Non-pigmented ciliary epithelial cell (primary cell): ENCODE measurements at places on chromosomes 1 and 21.

DNA sequence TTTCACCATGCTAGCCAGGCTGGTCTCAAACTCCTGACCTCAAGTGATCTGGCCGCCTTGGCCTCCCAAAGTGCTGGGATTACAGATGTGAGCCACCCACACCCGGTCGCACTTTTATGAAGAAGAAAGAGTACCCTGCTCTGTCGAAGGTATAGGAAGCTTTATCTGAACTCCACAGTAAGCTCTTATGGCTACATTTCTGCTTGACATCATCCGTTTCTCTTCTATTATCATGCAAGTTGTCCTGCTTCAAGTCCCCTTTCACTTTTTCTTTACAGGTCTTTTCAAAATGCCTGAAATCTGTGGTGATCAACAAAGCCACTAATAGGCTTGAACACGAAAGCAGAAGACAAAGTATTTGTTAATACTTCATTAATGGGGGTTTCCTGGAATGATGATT, 4.0 kb downstream of the RPE65 start:
- DNase-seq = no peak

- DNase-seq = no peak
These were observed 110.5 kb downstream of the CASZ1 start for GRCh38 chr1:10685808-10686403.

GRCh38 chr1:38614861-38615260, 244.7 kb downstream of the RRAGC start:
- DNase-seq = no peak

- peak; percentile 30 for DNase-seq
These were observed at the start of gene IL19 for GRCh38 chr1:206770531-206771337. Gene IL19, plus strand, starts transcription at chr1:206770773. Its CDS starts 65,890 bp downstream, at chr1:206836663.

DNA sequence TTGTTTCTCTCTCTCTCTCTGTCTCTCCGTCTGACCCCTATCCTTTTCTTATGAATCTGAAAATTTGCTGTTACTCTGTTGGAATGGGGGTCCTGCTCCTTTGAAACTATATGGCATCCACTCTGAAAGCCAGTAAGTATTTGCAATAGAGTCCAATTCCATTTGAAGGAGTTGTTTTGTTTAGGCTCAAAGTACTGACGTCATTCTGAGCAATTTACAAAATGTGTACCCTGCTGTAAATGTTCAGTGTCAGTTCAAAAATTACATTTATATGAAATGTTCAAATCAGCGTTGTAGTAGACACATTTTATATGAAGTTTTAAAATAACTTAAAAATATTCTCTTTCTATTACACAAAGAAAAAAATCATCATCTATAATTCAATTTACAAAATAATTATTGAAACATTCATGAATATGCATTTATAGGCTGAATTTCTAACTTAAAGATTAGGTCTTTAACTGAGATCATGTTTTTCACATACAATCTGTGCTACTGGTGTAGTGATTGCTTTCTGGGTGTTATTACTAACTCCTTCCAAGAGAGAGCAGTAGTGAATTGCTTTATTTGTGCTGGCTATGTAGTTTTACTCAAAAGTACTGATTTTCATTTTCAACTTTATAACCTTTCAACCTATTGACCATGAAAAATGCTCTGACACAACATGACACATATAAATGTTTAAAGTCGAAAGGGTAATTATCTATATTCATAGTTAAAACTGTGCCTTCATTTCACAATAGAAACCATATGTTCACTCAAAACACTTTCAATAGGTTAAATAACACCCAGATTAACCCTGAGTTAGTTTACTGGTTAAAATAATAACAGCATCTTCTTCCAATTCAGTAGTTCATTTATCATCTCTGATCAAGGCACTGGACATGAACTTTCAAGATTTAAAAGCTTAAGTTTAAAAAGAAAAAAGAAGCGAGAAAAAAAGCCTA, 253.1 kb upstream of the ADGRL4 start:
- no peak for DNase-seq

DNA sequence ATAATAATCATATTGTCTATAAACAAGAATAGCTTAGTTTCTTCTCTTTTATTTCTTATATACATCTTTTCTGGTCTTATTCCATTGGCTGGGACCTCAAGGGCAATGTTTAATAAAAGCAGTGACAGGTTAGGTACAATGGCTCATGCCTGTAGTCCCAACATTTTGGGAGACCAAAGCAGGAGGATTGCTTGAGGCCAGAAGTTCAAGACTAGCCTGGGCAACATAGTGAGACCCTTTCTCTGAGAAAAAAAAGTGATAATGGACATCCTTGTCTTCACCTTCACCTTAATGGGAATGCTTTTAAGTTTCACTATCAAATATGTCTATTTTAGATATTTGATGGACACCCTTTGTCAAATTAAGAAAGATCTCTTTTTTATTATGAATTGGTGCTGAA, 8.1 kb downstream of the B3GALT5 start:
- no peak for DNase-seq

- DNase-seq = no peak
These were observed 1.0 kb downstream of the TMEM201 start for GRCh38 chr1:9589719-9590157.

DNA sequence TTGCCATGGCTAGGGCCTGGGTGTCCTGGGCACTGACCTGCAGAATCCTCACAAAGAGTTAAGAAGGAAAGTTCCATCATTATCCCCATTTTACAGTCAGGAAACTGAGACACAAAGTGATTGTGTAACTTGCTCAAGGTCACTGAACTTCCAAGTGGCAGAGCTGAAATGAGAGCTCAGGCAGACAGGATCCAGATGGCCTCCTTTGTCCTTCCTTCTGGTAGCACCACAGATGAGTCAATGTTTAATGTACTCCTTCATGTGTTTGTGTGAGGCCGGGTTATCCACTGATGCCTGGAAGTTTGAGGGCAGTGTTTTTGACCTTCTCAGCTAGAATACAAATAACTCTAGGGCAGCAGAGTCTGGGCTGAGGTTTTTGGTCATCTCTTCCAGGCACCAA, 207.0 kb downstream of the TNR start:
- no peak for DNase-seq

GRCh38 chr1:21941370-21941769, 4.3 kb upstream of the HSPG2 start:
- DNase-seq = no peak

DNA sequence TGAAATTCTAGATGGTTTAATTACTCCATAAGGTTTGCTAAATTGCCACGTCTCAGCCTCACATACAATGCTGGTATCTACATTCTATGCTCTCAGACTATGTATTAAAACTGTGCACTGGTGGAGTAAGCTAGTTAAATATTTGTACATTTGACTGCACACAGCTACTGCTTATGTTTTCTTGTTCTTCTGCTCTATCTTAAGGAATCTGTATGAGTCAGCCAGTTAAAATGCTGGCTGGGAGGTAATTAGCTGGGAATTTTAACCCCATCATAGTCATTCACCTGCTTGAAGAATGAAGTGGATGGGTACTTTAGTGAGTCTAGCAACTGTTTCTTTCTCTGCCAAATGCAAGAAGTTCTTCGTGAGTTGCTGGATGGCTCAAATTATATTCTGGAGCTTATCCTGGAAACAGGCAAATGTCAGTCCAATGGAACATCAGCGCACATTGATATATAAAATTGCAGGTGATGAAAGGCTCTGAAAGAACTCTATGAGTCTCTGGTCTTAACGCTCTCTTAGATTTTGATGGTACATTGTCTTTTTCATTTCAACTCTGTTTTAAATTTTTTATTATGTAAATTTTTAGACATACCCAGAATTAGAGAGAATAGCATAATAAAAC, 83.4 kb downstream of the BACH1 start:
- peak; percentile 61 for DNase-seq

DNA sequence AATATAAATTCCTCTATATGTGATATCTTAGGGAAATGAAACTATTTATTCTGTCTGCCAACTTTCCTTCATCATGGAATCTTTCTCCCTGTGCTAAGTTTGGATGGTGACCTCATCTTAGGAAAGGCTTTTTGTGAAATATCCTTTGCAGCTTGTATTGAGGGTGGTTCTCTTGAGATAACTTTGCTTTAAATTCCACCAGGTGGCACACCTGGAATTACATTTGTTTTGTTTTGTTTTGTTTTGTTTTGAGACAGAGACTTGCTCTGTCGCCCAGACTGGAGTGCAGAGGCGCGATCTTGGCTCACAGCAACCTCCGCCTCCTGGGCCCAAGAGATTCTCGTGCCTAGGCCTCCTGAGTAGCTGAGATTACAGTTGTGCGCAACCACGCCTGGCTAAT, 7.6 kb upstream of the CD1A start:
- no peak for DNase-seq

DNA sequence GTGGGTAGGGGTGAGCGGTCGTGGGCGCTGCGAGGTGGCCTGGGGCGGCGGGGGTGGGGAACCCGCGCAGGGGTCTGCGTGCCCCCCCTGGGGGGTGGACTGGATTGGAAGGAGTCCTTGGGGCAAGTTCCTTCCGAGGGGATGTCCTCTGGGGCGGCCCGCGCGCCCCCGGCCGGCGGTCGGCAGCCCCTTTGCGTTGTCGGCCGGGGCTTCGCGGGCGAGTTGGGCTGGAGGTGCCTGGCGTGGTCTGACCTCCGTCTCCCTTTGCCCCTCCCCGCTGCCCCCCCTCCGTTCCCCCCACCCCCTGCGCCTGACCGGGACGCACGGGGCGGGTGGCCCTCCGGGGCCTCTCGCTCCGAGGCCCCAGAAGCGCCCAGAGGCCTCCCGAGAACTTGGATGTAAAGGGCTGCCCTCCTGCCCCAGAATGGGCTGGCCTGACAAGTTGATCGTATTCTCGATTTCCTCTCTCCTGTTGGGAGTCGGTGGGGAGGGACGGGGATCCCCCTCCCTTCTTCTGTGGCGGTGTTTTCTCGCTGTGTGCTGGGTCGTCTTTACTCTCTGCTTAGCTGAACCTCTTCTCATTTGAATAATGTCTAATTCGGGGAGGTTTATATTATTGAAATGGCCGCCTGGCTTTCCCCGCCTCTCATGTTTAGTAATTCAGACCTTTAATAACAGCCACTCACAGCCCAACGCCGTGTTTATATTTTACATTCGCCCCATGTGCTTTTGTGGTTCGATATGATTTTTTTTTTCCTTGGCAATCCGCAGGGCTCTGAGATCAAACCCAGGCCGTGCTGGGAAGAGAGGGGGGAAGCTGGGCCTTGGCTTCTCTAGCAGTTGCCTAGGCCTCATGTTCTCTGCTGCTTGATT, 1.3 kb downstream of the POU2F1 start:
- peak; percentile 30 for DNase-seq

DNA sequence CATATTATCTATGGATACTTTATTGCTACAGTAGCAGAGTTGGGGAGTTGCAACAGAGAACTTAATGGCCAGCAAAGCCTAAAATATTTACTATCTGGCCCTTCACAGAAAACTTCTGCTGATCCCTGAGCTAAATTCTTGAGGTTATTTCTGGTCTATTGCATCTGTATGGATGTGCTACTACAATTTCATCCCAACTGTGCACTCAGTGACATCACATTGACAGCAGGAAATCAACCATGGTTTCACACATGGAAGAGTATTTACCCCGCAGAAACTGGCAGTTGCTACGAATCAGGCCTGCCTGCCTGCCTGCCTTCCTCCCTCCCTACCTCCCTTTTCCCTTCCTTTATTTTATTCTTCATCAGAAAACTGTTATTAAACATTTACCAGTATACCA, 12.1 kb downstream of the CLCA2 start:
- DNase-seq = no peak

DNA sequence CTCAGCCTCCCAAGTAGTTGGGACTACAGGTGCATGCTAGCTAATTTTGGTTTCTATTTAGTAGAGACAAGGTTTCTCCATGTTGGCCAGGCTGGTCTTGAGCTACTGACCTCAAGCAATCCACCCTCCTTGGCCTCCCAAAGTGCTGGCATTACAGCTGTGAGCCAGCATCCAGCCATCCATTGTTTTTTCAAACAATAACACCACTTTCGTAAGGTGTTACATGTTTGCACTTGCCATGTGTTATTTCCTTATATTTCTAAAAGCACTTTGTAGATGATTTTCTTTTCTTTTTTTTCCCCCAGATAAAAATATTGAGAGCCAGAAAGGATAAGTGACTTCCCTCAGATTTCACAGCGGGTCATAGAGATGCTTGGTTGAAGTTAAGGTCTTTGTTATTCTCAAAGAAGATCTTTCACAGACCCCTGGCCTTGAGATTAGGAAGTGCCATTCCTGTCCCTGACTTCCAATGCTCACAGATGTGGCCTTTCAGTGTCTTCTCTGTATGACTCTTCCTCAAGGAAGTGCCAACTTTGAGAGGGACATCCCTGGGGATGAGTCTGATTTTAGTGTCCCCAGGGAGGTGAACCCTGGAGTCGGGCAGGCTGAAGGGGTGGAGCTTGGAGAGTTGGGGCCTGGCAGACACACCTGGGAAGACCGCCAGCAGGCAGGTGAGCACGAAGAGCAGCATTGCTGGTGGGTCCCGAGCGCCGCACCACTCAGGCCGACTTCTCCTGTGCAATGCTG, 6.3 kb downstream of the PIGR start:
- no peak for DNase-seq

- DNase-seq = no peak
These were observed 9.4 kb downstream of the POFUT2 start for GRCh38 chr21:45278156-45278911.

- no peak for DNase-seq
These were observed 75.4 kb downstream of the CENPF start for GRCh38 chr1:214678386-214678785.

GRCh38 chr1:179857009-179857408, 20.6 kb downstream of the TOR1AIP2 start:
- DNase-seq = no peak

DNA sequence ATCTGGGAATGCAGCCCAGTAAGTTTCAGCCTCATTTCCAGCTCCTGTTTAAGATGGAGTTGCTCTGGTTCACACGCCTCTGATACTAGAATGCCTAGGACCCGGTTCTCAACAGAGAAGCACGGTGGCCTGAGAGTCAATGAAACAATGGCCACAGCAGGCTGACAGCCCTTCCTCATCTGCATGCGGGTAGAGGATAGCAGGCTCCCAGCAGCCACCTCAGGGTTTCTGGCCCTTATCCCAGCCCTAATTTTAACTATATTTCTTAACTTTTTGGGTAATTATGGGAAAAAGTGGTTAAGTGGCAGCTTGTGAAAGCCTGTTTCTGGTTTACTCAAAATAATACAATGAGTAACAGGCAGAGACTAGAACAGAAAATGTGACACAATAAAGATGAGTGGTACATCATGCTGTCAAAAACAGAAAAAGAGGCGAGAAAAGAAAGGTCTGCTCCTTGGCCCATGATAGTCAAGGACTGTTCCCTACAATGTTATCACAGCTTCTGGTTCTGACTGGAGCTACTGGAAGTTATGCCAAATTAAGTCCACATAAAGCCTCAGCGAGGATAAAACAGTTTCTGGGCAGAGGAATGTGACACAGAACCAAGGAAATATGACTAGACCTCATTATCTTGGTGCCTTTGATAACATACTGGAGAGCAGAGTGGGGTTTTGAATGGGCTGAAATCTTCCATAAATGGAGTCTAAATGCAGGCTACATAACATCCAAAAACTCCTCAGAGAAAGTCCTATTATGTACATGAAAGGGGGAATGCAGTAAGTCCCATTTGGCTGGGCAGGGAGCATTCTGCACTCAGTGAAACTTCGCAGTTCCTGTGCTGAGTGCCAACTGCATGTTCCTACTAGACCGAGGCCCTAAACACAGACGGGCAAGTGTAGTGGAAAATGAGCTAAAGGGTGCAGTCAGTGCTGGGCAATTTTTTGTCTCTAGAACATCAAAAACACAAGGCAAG, 92.1 kb downstream of the NIBAN1 start:
- DNase-seq = no peak
